ENCODE measurements at places on chromosomes 12 and 14.

GRCh38 chr12:122174155-122174845 lies at the start of gene IL31:
Gene IL31, minus strand, starts transcription at chr12:122174221. Its CDS starts 49 bp downstream, at chr12:122174172.
- DNase-seq = no peak

DNA sequence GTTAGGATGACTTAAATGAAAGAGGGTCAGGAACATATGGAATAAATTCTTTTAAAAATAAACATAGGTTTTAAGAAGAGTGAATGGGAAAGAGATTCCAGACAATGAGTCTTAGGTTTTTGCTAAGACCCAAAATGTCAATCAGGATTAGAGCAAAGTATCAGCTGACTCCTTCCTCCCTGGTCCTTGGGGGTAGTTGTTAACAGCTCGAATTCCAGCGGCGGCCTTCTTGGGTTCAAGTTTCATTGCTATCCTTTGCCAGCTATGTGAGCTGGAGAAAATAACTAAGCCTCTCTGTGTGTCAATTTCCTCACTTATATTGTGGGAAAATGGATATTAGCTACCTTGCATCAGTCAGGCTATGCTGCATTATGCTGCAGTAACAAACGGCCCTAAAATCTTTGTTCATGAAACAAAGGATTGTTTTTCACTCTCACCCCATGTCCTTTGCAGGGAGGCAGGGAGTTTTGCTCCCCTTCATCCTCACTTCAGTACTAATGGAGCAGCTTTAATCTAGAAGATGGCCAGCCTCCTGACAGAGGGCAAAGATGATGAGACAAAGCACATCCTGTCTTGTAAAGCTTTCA lies 83.8 kb upstream of the RFLNA start:
- no peak for DNase-seq

GRCh38 chr14:90632451-90632850 lies 183.8 kb downstream of the TTC7B start:
- DNase-seq = no peak

DNA sequence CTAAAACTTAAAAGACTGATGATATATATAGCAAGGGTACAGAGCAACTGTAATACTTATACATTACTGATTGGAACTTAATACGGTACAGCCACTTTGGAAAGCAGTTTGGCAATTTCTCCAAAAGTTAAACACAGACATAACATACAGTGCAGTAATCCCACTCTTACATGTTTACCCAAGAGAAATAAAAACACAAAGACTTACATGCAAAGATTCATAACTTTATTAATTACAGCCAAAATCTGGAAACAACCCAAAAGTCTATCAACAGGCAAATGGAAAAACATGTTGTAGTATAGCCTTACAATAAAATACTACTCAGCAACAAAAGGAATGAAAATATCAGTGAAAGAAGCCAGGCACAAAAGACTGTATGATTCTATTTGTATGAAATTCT lies 84.6 kb downstream of the GARIN6 start:
- DNase-seq = no peak

DNA sequence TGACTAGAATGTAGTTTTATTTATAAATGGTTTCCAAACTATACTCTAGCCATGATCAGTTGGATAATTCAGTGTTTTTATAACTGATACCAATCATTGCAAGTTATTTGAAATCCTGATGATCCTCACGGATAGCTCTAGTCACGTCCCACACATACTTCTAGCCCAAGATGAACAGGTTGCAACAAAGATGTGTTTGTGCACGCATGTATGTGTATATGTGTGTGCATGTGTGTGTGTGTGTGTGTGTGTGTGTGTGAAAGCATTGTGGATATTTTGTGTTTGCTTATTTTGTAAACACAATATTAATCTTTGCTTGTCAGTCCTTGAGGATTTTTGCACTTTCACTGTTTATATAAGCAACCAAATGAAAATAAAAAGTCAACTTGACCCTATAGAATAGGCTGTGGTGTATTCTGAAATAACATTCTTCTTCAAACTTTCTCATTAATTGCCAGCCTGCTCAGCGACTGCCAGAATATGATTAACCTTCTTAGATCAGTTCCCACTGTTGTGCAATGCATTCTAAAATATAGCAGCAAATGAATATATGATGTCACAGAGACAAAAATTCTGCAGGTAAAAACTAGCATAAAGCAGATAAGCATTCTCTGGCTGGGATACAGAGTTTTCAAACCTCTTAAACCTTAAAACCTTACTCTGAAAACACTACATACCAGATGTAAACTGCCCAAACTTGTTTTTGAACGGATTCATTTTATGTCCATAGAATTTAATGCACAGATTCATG lies 48.8 kb upstream of the HIF1A start:
- no peak for DNase-seq

DNA sequence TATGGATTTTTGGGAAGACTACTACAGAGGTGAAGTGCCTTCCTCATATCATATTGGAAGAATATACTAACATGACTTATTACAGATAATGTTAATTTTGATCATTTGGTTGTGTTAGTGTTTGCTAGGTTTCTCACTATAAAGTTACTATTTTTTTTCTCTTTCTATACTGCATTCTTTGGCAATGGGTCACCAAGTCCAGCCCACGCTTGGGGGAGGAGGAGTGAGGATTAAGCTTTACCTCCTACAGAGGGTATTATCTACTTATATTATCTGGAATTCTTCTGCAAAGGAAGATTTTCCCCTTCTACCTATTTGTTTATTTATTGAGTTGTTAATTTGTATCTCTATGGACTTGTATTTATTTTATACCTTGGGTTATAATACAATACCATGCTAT lies 31.5 kb downstream of the SCN8A start:
- no peak for DNase-seq

Data from fibroblast of skin of left biceps (primary cell).